ENCODE measurements at places on chromosomes 5 and 9.

GRCh38 chr5:118561235-118561634 lies 427.1 kb downstream of the DTWD2 start:
- no peak for DNase-seq

- DNase-seq = no peak
Observed at GRCh38 chr5:123709422-123709821, 197.4 kb downstream of the CSNK1G3 start.

GRCh38 chr9:133226219-133227171 lies 17.4 kb upstream of the OBP2B start:
- DNase-seq = no peak

DNA sequence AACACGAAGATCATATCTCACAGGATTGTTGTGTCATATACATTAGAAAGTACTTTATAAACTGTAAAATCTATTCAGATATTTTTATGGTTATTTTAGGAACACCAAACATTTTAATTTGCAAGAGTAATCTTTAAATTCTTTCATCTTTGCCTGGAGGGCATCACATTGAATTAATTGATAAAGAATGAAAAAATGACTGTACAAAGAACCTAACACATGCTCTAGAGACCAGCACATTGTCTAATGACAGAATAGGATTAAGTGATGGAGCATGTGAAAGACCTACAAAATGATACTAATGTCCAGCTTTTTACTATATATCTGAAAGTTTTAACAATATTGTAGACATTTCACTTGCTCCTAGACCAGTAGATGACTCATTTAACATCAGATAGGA lies 88.0 kb downstream of the ZSWIM6 start:
- DNase-seq = no peak

- DNase-seq = no peak
Observed at GRCh38 chr5:133830911-133831310, 137.5 kb downstream of the C5orf15 start.

All from CD4-positive, alpha-beta T cell treated with Interleukin-4 for 4 hours (primary cell).